Activated naive CD8-positive, alpha-beta T cell treated with anti-CD3 and anti-CD28 coated beads, Interleukin-2, amount 50 U/mL, for 16 hours (primary cell): ENCODE measurements at places on chromosomes 1 and 21.

DNA sequence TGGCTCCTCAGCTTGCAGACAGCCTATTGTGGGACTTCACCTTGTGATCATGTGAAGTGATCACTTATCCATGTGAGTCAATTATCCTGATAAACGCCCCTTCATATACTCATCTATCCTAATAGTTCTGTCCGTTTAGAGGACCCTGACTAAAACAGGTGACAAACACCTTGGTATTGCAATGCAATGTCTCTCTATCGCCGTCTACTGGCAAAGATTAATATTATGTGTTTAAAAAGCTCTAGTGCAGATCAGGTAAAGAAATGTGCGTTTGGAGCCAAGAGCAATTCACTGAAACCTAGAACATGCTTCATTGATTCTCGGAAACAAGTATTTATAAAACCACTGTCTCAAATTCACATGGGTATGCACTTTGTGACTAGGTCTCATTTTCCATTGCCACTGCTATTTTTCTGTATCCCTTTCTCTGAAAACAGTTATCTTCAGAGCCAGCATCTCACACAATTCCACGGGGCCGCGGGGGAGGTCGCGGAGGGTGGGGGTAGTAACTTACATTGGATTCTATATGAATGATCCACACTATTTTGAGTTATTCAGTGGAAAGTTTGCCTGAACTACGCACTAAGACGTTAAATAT, 554.6 kb upstream of the NCAM2 start:
- no peak for DNase-seq

GRCh38 chr1:83978056-83978455, 20.9 kb downstream of the TTLL7 start:
- DNase-seq, result no peak

DNA sequence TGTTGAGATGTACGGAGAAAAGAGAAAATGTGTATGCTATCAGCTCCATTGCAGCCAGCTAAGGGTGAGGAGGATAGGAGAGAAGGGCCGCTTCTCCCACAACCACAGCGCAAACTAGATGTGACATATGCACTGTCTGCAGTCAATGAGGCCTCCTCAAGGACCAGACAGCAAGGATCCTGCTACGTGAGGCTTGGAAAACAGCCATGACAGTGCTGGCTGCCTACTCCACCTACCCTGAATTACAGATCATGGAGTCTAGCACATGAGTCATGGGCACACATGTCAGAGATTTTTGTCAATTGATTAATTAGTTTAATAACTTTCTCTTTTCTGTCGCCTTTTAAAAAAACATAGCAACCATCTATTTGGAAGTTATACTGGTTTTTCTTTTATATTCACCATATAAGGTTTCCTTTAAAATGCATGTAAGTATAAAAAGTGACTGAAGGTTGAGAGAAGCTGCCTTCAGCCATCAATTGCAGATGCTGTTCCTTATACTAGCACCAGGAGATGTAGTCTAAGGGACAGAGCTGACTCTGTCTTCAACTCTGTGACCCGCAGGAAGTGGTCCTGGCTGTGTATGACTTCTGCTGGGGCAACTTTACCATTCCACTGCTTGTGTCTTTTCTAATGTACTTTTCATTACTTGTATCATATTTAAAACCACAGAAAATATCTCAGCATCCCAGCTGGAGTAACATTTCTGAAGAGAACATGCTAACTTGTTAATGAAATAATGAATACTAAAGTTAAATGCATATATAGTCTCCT, 3.1 kb downstream of the VPS26C start:
- no peak for DNase-seq

DNA sequence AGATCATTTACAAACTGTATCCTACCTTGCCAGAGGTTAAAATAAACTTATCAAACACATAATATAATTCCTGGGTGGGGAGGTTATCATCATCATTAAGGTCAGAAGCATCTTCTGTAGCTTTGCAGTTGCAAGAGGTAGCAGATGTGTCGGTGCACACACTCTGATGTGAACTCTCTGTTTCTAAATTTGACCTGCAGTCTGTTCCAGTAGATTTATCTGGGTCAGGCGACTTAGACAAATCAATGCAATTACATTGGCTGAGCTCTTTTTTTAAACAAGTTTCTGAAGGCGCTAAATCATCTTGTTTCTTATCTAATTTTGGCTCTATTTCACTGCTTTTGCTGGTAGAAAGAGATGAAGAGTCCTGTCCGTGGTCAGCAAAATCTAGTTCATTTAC, 70.4 kb downstream of the PRPF38A start:
- DNase-seq, result no peak

GRCh38 chr1:102661481-102661880, 446.8 kb downstream of the COL11A1 start:
- no peak for DNase-seq

- DNase-seq, result no peak
Measured at GRCh38 chr1:84611796-84612195, 37.6 kb upstream of the CTBS start.

DNA sequence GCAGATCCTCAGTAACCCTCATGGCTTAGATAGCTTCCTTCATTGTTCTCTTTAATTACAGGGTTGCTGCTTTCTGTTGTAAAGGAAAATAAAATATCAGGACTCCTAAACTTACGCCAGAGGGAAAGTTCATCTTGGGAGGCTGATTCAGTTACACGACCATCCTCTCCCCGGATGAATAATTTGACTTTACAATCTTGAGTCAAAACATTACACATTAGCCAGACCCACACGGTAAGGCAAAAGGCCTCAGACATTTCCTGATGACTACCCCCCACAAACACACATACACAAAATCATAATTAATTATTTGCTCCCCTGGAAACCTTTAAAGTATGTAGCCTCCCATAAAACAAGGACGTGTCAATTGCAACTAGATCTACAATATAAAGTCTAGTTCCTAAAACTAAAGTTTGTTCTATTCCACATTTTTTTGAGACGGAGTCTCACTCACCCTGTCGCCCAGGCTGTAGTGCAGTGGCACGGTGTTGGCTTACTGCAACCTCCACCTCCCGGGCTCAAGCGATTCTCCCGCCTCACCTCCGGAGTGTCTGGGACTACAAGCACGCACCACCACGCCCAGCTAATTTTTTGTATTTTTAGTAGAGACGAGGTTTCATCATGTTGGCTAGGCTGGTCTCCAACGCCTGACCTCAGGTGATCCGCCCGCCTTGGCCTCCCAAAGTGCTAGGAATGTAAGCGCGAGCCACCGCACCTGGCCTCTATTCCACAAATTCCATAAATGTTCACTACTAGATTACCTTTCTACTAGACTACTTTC, 830 bp upstream of the PRDX1 start:
- no peak for DNase-seq

DNA sequence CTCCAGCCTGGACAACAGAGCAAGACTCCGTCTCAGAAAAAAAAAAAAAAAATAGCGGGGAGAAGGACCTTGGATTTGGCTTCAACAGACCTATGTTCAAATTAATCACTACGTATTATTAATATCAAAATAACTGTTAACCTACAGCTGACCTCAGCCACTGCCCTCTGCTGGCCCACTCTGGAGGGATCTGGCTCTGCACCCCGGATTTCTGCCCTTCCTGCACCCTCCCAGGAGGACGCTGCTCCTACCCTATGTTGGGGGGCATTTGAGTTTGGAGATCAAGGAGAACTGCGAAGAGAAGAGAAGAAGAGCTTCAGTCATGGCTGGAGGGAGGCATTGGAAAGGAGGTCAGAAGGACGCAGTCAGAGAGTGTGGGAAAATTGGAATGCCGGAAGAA, 96.7 kb downstream of the PSMG1 start:
- no peak for DNase-seq

GRCh38 chr1:156706657-156707416, 1.5 kb upstream of the CRABP2 start:
- no peak for DNase-seq

DNA sequence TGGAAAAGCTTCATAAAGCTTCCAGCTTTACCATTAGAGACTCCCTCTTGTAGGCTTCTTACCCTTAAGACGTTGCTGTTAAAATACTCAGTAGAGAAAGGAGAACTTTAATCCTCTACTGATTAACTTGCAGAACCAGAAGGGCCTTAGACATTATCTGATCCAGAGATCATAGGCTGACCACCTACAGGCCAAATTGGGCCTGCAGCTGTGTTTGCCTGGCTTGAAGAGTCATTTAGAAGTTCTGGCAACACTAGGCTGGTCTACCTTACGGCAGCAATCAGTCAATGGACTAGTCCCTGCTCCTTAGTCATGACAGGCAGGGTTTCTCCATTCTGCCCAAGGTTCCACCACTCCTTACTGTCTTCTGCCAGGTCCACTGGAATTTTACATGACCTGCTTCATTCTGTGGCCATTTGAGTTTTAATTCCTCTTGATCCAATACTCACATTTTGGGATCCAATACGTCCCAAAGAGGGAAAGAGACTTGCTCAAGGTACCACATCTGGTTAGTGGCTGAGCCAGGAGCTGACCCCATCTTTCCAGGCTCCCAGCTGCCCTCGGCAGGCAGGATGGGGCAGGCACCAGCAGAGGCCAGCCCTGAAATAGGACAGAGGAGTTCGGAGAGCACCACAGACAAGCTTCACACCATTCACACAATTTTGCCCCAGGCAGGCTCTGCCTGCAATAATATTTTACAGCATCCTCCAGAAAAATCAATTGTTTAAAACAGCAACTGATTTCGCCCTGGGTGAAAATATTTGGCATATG, 96.8 kb downstream of the TNR start:
- DNase-seq, result no peak

- DNase-seq, result no peak
Measured at GRCh38 chr1:20640183-20640597, 6.9 kb downstream of the PINK1 start.

GRCh38 chr1:193537266-193538002, 351.0 kb upstream of the B3GALT2 start:
- peak; percentile 65 for DNase-seq

GRCh38 chr1:207145401-207146058, 41.5 kb downstream of the C4BPA start:
- DNase-seq, result no peak

DNA sequence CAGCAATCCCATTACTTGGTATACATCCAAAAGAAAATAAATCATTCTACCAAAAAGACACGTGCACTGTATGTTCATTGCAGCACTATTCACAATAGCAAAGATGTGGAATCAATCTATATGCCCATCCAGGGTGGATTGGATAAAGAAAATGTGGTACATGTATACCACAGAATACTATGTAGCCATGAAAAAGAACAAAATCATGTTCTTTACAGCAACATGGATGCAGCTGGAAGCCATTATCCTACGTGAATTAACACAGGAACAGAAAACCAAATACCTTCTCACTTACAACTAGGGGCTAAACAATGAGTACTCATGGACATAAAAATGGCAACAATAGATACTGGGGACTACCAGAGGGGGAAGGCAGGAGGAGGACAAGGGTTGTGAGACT, 147.3 kb downstream of the TIAM1 start:
- DNase-seq, result no peak

- DNase-seq, result no peak
Measured at GRCh38 chr1:3743826-3744225, 8.4 kb upstream of the CCDC27 start.

DNA sequence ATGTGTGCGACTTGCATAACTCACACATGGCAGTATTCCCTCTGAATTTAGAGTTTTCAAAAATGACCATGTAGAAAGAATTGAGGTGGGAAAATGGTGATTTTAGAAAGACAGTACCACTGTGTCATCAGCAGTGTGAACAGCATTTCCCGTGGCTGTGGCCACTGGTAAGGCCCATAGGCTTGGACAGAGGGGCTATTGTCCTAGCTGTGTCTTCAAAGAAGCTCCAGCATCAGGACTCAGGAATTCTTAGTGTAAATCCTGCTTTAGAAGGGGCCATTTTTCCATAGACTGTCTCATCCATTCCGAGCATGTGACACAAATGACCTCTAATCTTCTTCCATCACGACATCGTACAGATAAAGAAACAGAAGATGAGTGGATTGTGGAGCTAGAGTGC, 119.3 kb upstream of the BACE2 start:
- DNase-seq, result no peak

GRCh38 chr1:119689511-119689910, 22.2 kb upstream of the PHGDH start:
- DNase-seq, result no peak

DNA sequence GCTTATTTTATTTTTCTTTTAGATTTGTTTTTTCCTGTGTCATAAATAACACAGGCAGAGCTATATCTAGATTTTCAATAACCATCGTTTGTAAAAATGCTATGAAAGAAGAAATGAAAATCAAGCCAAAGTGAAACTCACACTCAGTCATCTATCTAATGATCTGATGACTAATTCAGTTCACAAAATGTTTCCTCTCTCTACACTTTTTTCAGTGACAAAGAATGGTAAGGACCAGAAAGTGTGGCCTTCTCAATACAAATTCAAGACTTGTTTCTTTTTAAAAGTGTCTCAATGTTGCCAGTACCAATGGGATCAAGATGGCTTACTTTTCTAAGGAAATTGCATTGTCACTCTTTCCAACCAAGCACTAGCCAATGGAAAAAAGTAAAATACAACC, 282.8 kb upstream of the PKN2 start:
- DNase-seq, result no peak

DNA sequence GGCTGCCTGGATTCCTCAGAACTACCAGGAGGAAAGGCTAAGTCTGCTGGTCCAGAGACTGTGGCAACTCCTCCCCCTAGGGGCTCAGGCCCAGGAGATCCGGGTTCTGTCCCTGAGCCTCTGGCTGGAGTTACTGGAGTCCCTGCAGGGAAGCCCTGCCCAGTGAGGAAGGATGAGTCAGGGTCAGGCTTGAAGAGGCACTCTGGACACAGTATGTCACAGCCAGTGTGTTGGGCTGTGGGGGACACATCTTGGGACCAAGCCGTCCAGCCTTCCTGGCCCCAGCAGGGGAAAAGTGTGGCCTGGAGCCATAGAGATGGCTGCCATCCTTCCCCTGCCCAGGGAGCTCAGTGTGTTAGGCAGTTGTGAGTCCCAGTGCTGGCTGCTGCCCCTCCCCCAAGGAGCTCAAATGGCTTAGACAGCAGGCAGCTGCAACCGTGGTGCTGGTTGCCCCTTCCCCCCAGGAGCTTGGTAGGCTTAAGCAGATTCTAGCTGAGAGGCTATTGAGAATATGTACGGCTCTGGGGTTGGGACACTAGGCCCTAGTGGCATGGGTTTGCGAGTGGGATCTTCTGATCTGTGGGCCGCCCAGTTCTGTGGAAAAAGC, 28.2 kb upstream of the RABGAP1L start:
- no peak for DNase-seq

DNA sequence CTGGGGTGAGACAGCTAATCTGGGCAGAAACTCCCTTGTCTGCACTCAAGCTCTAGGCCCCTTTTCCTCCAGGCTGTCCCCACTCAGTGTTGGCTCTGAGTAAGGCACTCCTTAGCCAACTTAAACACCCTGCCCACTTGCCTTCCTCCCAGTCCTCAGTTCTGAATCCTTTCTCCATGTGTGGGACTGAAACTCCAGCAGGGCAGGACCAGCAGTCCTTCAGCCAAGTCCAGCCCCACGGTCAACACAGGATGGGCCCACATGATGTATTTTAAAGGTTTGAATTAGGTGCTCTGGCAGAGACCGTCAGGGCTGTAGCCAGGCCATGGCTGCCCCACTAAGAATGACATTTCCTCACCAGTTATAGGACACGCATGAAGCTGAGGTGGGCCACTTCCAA, 107.8 kb downstream of the EDEM3 start:
- no peak for DNase-seq
